ENCODE measurements at places on chromosomes 7 and 10.

GRCh38 chr7:95322396-95322795, 1.9 kb downstream of the PON1 start:
- DNase-seq, result no peak

- no peak for DNase-seq
Observed at GRCh38 chr7:84154991-84155781, 39.4 kb downstream of the SEMA3A start.

DNA sequence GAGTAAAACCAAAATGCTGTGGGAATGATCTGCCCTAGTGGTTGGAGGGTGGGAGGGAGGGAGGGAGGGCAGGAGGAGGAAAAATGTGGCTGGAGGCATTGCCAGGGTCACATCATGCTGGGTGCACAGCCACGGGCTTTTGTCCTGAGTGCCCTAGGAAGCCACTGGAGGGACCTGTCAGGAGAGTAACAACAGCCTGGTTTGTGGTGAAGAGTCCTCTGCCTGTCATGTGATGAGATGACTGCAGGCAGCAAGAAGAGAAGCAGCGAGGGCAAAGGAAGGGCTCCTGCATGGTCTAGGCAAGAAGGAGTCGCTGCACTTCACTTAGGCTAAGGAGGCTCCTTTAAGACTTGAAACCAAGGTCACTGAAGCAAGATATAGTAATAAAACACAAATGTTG, 65.6 kb downstream of the PKD1L1 start:
- DNase-seq, result no peak

- no peak for DNase-seq
Observed at GRCh38 chr7:108267615-108268014, 137.5 kb upstream of the LAMB4 start.

GRCh38 chr7:42645906-42646305, 266.0 kb downstream of the C7orf25 start:
- no peak for DNase-seq

GRCh38 chr7:135795846-135796570, 47.4 kb upstream of the FAM180A start:
- DNase-seq, result no peak

- DNase-seq, result no peak
Observed at GRCh38 chr7:85773116-85773728, 586.4 kb upstream of the SEMA3D start.

DNA sequence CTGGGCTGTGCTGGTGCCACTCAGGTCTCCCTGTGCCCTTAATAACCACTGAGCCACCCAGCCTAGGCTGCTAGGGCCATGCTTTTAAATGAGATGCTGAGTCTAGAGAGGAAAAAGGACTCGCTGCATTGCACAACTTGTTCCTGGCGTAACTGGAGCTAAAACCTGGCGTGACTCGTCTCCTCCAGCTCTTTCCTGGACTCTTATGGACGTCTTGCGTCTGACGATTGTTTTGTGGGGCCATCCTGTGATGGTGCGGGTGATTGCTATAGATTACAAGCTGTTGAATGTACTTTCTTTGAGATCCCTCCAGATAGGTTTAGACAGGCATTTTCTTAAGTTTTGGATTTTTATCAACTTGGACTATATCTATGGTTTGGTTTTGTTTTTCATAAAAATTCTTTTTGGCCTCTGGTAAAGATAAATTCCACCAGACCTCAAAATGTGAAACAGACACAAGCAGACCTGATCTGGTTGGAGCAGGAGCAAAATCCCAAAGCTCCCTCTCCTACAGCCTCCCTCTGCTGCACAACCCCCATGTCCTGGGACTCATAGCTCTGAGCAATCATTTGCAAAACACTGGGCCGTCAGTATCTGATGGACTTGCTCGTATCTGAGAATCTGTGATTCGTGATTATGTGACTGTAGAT, 230.3 kb downstream of the ARHGAP12 start:
- DNase-seq, result no peak

Measured in stimulated activated CD4-positive, alpha-beta T cell treated with anti-CD3 and anti-CD28 coated beads, Interleukin-1b, Interleukin-23, amount 100 ng/mL, for 1 hour (primary cell).